Stimulated activated CD8-positive, alpha-beta memory T cell treated with anti-CD3 and anti-CD28 coated beads, Interleukin-7, amount 100 ng/mL, for 48 hours (primary cell): ENCODE measurements at places on chromosomes 7 and 10.

DNA sequence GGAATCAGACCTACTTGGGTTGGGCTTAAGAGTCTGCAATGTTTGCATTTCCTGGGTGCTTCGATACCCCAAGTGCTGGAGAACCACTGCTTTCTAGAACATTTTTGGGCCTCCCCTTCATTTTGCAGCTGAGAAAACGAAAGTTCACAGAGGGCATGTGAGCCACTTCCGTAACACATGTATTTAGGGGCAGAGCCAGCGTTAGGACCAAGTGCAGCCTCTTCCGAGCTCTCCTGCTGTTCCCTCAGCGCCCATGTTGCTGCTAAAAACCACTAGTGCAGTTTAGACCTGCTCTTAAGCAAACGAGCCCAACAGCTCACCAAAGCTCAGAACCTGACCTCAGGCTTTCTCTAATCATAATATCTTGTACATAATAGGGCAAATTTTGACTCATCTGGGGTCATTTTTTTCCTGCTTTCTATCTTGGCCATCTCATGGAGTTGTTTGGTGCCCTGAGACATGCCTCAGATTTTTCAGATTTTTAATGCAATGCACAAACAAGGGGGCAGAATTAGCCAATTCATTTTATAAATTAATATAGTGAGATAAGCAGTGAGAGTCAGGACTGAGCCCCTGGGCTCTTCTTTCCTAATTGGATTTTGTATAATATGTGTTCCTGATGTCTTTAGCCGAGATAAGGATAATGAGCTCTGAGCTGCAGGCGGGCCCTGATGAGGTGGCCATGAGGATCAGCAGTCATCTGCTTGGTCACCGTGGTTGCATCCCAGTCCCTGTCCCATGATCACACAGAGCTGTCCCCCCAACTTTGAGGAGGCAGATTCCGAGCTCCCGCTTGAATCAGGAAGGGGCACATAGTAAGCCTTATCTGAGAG is 12.9 kb downstream of the BAG3 start:
- DNase-seq, result no peak

- DNase-seq, result no peak
Measured at GRCh38 chr7:142185801-142186200, 72.1 kb downstream of the PRSS58 start.

DNA sequence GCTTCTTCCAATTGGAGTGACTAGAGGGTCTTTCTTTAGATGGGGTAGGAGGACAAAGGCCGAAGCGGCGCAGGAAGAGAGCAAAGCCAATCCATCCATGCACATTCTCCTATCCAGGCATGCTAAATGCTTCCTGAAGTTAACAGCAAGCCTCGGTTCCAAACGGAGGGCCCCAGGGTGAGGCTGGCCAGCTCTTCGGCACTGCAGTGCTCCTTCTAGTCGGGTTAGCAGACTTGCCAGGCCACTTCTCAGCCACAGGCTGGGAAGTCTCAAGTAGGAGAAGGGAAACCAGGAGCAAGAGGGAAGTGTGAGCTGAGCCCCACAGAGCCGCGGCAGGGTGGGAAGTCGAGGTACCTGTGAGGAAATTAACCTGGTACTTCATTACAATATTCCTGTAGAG is 253.8 kb upstream of the INHBA start:
- no peak for DNase-seq

DNA sequence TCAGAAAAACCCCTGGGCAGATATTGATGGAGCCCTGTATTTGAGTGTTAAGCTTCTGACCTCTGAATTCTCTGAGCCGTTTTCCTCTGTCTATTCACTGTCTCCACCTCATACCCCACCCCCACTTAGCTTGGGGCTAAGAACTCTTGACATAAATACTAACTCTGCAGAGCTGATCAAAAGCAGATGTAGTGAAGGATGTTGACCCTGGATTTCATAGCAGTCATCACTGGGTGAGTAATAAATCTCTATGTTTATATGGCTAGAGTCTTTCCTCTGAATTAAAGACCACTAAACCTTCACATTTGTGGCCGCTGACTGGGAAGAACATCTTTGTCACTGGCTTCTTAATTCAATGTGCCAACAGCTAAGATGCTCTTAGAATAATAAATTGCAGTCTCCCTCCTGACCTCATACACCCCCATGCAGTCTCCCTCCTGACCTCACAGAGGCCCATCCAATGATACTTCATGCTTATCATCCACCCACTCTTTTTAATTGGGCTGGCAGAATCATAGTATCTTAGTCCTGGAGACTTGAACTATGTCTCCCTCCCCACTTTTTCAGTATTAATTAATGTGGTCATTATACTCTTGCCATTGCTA is 78.0 kb upstream of the MACROH2A2 start:
- DNase-seq, result no peak

- DNase-seq, result no peak
Measured at GRCh38 chr10:14481752-14482151, 151.0 kb upstream of the FRMD4A start.

DNA sequence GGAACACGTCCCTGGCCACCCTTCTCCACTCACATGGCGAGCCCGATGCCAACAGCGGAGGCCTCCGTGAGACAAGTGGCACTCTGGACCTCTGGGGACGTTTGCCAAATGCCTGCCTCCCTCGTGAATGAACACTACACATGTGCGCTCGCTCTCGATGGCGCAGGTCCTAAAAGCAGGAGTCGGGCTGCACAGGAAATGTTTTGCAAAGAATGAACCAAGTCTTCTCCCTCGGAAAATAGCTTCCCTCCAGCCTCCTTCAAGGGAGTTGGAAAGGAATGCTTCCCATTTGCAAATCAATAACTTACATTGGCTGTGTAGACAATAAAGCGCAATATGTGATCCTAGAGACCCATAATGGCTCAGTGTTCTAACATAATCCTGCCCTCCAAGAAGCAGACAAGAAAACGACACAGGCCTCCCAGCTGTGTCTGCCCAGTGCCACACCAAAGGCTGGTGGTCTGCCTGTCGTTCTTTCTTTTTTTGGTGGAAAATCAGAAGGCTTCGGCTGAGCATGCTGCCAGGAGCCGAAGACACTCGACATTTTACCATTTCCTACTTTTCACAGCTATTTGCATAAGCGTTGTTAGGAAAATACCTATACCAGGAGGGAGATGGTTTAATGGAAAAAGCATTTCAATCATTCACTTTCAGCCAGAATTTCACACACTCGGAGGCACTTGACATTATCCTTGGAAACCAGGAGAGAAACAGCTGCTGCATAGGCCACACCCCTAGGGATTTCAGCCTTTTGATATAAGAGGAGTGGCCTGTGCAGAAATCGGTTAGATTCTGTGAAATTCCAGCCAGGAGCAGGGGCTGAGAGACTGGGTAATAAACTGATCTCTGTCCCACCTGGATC is 38.4 kb downstream of the ATXN7L1 start:
- DNase-seq, result no peak

- no peak for DNase-seq
Measured at GRCh38 chr7:69190763-69191162, 407.5 kb upstream of the AUTS2 start.

- no peak for DNase-seq
Measured at GRCh38 chr10:72238392-72239175, 22.5 kb upstream of the ASCC1 start.

GRCh38 chr7:96449094-96449493 is 127.2 kb upstream of the SLC25A13 start:
- no peak for DNase-seq

DNA sequence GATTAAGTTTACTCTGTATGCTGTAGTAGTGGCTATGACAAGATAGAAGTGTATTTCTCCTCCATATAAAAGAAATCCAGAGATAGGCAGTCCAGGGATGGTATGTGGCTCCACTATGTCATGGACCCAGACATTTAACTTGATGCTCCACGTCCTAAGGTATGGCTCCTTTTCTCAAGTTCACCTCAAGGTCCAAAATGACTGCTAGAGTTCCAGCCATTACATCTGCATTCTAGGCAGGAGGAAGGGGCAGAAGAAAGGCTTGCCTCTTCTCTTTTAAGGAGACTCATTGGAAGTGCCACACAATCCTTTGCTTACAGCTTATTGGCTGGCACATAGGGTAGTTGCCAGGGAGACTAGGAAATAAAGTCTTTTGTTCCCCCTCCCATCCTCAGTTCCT is 27.7 kb upstream of the ATXN7L1 start:
- DNase-seq, result no peak

DNA sequence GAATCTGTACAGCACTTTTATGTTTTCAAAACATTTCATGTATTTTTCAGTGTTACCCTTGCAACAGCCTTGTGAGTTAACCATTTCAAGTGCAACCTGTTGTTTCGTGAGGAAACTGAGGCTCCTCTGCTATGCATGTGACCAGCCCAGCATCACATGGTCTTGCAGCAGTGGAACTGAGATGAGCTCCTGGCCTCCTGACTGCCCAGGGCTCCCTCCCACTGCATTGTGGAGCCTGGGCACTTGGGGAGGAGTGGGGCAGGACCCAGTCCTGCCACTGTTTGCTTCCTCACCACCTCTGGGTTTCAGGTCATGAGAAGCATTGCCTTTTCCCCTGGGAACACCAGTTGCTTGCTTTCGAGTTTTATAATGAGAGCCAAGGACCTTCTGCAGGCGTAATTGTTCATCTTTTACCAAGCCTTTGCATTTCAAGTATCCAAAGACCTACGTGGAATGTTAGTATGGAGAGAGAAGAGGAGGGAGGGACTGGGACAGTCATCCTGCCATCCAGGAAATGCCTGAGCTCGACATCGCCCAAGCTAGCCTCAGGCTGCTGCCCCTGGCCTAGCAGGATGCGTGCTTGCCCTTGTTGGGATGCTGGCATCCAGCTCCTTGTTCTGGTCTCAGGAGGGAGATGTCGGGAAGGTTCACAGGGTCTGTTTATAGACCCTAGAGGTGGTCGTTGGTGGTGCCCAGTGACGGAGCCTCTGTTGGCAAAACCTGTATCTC is 32.3 kb upstream of the BHLHA15 start:
- no peak for DNase-seq

DNA sequence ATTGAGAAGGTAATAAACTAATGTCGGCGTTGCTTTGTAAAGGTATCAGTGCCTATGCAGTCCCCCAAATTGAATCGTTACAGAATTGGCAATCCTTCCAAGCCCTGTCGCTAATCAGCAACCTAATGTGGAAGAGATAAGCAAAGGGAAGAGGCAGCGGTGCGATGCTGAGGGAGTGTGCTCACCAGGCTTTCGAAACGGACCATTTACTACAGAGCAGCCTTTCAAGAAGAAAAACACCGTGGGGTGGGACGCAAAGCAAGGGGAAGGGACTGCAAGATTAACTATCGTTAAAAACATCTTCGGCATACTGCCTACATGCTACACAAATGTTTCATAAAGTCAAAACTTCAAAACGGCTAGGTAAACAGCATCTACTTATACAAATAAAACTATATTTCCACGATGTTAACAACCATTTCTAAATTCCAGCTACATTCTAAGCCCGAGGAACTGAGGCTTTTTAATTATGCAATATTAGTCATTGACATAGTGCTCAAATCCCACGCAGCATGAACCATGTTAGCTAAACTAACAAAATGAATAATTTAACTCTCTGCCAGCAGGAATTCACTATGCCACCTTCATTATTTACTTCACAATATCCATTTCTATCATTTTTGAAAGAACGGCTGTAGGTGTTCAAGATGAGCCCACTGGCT is 85.2 kb downstream of the CHCHD3 start:
- no peak for DNase-seq

- DNase-seq, result no peak
Measured at GRCh38 chr7:22882106-22882505, 59.5 kb upstream of the TOMM7 start.

DNA sequence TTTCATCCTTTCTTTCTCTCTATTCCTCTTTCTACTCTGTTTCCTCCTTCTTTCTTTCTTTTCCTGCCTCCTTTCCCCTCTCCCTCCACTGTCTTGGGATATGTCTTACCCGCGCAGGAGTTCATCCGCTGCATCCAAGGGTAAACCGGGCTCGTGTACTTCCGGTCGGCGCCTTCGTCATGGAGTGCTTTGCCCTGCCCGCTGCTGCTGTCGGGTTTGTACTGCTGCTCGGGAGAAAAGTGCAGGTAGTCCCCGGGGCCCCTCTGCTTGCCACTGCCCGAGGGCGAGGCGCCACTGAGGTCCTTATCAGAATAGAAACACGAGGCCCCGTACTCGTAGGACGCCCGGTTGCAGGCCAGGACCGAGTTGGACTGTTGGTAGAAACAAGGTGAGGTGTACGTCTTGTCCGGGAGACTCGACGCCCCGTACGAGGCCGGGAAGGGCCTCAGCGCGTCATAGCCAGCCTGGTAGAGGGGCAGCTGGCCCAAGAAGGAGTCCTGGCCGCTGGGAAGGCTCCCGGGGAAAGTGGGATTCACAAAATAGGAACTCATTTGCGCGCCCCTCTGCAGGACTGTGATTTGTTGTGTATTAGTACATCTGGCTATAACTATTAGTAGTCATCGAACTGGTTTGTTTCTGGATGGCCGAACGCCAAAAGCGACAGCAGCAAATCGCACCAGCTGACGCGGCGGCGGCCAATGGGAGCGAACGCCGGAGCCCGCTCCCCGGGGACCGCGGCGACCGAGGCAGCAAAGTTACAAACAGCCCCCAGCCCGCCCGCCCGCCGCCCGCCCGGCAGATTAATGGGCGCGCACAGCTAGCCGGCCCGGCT is at the start of gene HOXA6:
HOXA6 (minus strand) TSS at position 576 of the 832 bp plus-strand sequence; CDS start at position 551, 25 bp downstream.
- DNase-seq, result no peak

DNA sequence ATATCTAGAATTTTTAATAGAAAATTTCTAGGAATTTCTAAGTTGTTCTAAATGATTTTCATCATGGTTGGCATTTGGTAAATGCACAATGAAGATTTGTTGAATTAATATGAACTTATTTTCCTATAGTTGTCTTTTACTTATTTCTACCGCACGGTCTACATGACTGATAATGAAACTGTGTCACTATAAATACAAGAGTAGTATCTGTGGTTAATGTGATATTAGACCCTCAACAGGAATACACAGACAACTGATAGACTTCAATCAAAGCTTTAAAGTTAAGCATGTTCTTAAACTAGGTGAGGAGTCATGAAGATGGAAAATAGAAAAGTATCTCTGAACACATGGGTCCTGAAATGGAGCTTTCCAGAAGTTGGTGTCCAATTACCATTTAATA is 297.9 kb upstream of the ETV1 start:
- DNase-seq, result no peak

DNA sequence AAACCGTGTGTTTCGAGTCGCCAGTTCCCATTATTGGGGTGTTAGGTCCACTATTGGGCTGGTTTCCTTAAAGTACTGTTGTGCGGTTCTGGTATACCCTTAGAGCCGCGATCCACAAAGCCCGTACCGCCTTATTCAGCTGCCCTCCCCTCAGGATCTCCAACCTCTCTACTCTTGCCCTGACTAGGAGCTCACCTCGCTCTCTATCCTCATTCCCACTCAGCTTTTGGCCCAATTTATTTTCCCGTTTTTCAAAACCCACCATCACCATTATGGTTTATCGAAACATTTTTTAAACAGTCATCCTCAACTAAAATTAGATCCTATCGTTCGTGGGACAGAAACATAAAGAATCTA is 461 bp upstream of the ETV1 start:
- DNase-seq, result no peak

- no peak for DNase-seq
Measured at GRCh38 chr7:144048648-144049047, at the start of gene OR2A5. OR2A5 (plus strand) TSS chr7:144048948; CDS start chr7:144050402, 1,454 bp downstream.

DNA sequence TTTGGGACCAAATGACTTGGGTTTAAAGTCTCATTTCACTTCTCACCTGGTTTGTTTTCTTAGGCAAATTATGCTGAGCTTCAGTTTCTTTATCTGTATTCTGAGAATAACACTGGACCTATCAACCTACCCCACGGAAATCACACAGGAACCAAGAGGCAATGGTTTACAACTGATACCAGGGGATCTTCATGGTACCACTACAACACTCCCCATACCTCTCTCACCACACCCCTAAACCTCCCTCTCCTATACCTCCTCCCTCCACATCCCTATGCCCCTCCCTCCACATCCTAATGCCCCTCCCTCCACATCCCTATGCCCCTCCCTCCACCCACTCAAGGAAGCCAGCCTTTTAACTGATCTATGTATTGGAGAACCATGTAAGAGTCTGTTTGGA is 9.9 kb downstream of the FAM204A start:
- no peak for DNase-seq
